ENCODE measurements at places on chromosomes 2 and 18.

DNA sequence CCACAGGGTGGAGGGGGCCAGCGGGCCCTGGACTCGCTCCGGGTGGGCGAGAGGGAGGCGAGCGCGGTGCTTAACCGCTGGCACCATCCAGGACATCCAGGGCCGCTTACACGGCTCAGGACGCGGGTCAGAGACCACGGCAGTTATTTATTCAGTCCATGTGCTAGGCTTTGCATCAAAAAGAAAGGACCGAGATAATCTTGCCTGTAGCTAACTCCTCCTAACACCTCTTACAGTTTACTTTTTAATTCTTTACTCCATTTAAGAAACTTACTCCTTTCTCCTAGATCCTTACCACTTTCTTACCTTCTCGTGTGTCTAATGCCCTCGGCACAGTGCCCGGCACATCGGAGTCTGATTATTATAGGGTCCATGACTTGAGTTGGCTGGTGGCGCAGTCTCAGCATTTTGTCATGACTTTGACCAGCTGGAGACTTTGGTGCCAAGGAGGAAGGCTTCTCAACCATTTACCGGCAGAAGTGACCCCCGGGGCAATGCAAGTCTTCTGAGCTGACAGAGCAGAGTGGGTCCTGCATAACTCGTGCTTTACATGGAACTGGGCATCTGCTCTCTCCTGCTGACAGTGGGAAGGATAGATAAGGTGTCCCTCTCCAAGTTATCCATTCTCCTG lies 503 bp downstream of the ANXA4 start:
- DNase-seq = no peak

- DNase-seq = no peak
Measured at GRCh38 chr2:143600116-143600515, 470.9 kb downstream of the ARHGAP15 start.

DNA sequence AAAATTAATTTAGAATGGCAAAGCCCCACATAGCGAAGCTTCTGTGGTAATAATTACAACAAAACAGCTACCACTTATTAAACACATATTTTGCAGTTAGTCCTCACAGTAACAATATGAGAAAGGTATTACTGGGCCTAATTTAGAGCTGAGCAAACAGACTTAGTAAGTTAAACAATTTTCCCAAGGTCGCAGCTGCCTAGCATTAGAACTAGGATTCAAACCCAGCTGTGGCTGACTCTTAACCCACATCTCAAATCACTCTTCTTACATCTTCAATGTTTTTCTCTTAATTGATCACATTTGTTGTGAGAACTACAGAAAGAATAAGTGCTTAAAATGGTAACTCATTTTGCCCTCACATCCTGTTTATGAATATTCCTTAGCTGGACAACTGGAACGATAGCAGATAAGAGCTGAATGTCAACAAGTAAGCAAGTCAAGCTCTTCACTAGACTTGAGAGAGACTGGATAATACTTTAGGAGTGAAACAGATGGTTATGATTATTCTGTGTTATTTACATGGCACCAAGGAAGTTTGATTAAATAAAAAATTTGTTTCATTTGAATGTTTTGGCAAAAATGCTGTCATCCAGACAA lies 59.4 kb upstream of the TMEM17 start:
- no peak for DNase-seq

DNA sequence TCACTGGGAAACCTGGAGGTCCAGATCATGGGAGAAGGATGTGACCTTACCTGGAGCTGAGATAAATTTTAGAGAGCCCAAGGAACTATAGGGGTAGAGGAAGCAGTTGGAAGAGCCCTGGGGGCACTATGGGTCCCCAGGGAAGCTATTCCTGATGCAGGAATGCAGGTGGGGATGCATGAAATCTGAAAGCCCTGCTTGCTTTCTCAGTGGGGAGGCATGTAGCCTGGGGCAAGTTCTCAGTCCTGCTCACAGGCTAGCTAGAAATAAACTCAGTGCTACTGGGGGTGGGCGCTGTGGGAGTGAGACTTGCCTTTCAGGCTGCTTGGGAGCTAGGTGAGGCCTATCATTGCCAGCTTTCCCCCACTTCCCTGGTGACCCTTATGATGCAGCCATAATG lies 499.7 kb downstream of the PTH2R start:
- DNase-seq = no peak

DNA sequence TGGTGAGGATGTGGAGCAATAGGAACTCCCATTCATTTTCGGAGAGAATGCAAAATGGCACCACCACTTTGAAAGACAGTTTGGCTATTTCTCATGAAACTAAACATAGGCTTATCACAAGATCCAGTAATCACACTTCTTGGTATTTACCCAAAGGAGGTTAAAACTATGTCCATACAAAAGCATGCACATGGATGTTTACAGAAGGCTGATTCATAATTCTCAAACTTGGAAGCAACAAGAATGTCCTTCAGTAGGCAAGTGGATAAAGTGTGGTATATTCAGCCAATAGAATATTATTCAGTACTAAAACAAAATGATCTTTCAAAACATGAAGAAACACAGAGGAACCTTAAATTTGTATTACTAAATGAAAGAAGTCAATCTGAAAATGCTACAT lies 440.6 kb downstream of the FBXO15 start:
- DNase-seq = no peak

- DNase-seq = no peak
Measured at GRCh38 chr18:10145546-10145945, 231.7 kb downstream of the VAPA start.

DNA sequence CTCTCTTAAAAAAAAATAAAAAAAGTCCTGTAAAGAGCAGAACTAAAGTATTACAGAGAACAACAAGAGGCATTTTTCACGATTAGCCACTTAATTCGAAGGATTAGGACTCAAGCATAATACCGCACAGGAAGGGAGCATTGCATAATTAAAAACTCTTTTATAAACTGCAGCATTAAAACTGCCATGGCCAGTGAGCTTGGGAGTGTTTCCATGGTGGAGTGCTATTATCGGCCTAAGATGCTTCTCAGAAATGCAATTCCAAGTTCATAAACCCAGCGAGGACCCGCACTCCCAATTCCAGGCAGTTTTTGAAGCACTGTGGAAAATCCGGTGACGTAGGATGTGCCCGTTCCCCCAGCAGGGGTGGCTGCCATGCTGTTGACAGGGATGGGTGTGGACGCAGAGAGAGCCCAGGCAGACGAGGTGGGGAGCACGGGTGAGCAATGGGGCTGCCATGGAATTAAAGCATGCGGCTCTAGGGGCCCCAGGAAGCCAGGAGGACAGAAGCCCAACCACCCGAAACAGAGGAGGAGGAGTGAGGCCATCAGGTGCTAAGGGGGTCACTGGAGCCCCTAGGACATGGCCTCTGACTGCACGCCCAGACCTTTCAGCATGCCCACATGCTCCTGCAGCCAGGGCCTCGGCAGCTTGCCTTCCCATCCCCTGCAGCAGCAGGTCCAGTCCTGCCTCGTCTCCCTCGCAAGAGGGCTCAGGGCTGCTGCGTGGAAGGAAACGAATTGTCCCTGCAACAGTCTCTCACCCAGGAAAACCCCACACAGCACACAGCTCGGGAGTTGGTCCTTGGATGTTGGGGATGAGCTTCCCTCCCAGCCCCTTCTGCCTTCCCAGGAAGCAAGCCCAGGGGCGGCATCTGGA lies 233.4 kb downstream of the NDUFA10 start:
- no peak for DNase-seq

- no peak for DNase-seq
Measured at GRCh38 chr2:149021271-149021719, 17.2 kb upstream of the LYPD6B start.

- no peak for DNase-seq
Measured at GRCh38 chr2:30162806-30163205, 16.0 kb downstream of the YPEL5 start.

DNA sequence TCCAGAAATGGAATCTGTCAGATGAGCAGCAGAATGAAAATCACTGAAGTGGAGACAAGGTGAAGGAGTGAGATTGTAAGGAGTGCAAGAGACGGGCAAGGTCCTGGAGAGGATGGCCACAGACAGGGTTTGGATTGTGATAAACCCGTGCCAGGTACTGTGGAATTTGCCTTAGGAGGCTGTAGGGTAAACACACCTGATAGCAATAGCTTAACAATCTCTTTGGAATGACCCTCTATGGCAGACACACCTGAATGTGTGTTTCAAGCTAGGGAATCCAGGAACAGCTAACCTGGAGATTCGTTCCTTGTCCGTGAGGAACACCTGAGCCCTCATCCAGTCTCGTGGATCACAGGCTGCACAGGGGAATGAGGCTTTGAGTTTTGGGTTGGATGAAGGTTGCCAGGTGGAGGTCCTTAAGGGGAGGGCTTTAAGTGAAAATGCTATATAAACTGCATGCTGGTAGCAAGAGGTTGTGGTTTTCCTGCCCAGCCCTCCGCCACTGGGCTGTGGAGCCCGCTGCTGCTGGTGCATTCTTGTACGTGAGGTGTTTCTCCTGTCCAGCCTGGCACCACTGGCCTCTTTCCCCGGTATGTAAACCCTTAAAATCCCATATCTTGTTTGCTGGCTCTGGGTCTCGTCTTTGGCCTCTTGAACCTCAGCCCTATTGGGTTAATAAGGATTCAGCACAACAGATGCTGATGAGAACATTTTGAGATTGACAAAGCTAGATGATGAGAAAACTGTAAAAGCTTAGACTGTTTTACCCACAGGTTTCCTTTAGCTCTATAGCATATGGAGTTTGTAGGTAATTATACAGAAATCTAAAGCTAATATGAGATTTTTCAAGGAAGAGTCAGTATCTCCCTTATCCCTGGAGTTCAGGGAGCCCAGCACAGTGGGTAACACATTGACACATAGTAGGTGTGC lies 117.9 kb downstream of the ARHGAP15 start:
- no peak for DNase-seq

GRCh38 chr2:101559551-101559950 lies 84.6 kb upstream of the RFX8 start:
- no peak for DNase-seq

DNA sequence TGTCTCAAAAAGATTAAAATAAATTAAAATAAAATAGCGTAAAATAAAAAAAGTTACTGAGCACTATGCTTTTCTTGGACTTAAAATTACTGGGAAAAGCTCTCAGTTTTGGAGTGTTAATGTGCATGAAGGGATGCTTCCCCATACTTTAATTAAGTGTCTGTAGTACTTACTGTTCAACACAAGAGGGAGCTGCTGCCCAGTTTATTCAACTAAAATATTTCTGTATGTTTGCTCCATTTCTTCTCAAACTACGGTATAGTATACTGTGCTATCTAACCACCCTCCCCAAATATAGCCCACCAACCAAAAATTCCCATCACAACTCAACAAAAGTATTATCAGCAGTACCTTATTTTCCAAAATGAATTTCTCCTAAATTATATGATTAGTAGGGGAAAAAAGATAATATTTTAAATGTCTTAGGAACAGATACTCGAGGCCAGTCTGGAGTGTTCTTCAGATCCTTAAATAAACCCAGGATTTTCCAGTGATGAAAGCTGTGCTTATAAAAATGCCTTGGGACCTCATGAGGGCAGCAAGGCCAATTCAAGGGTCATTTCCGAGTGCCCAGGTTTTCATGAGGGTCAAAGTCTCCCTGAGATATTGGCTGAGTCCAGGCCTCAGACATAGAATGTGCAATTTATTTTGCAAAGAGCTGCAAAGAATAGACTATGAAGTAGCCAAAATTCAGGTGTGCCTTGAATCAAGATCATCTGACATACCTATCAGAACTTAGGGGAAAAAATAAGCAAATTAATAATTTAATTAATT lies 64.1 kb downstream of the CHRNA1 start:
- no peak for DNase-seq

- no peak for DNase-seq
Measured at GRCh38 chr2:52416340-52416739, 1351.3 kb upstream of the CHAC2 start.

- DNase-seq = no peak
Measured at GRCh38 chr18:72871091-72871490, 3.3 kb upstream of the NETO1 start.

GRCh38 chr2:73975731-73976130 lies 9.0 kb upstream of the TET3 start:
- no peak for DNase-seq

- no peak for DNase-seq
Measured at GRCh38 chr2:69988086-69988635, 26.7 kb upstream of the ASPRV1 start.

GRCh38 chr2:53379547-53379946 lies 388.1 kb upstream of the CHAC2 start:
- no peak for DNase-seq

DNA sequence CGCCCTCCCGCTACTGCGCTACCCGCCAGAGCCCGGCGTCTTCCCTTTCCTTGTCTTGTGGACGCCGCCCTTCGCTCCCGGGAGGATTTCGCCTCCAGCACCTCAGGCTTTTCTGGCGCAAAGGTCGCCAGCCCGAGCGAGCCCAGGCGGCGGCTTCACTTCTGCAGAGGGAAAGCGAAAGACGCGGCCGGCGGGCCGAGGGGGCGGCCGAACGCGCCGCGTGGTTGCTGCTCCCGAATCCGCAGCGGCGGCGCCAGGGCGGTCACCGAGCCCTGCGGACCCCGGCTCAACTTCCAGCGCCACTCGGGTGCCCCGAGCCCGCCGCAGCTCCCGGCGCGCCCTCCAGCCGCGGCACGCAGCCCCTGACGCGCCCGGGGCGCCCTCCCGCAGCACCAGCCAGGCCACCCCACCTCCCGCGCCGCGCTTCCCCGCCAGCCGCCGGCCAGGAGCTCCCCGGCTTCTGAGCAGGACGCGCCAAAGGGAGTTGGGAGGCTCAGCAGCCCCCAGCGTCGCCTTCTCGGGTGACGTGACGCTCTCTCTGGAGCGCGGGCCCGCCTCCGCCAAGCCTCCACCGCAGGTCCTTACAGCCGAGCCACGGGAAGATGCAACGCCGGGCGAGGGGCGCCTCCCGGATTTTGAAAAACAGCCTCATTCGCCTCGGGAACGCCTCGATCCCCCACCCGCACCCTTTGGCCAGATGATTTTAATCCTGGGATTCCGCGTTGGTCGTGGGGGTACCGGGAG lies 84.9 kb upstream of the EPB41L3 start:
- no peak for DNase-seq

DNA sequence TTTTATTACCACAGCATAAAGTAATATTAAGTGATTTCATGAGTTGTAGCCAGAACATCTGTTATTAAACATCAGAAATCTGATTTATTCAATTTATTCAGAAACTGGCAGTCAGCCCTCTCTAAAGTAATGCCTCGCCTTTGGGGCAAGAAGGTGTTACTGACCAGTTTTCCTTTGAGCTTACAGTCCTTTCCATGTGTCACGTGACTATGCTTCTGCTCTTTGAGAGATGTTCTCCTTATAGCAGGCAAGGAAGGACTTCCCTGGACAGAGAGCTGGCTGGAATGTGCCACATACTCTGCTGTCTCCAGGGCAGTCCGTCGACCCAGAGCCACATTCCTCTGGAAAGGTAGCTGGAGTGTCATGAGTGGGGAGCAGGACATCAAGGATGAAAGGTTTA lies 119.7 kb downstream of the RDH14 start:
- DNase-seq = no peak

GRCh38 chr2:44169155-44169898 lies 652 bp downstream of the PPM1B start:
- no peak for DNase-seq

DNA sequence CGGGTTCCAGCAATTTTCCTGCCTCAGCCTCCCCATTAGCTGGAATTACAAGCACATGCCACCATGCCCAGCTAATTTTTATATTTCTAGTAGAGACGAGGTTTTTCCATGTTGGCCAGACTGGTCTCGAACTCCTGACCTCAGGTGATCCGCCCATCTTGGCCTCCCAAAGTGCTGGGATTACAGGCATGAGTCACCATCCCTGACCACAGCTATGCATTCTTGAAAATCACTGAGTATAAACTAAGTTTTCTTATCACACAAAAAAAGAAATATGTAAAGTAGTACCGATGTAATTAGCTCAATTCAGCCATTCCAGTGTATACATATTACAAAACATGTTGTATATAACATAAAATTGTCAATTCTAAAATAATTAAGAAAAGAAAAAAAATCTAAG lies 232.7 kb downstream of the MBD2 start:
- DNase-seq = no peak

GRCh38 chr18:67733088-67733487 lies 216.6 kb upstream of the DSEL start:
- no peak for DNase-seq
